WTC11 (cell line): ENCODE measurements at places on chromosomes 6 and 20.

DNA sequence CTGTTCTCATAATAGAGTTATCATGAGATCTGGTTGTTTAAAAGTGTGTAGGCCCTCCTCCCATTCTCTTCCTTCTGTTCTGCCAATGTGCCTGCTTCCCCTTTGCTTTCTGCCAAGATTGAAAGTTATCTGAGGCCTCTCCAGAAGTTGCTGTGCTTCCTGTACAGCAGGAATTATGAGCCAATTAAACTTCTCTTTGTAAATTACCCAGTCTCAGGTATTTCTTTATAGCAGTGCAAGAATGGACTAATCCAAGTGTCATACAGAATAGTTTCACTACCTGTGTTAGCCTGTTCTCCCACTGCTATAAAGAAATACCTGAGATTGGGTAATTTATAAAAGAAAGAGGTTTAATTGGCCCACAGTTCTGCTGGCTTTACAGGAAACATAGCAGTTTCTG, 100.0 kb downstream of the CD24 start:
- DNase-seq: no peak

GRCh38 chr20:6525447-6526303, 241.8 kb upstream of the BMP2 start:
- DNase-seq: peak; percentile 64

DNA sequence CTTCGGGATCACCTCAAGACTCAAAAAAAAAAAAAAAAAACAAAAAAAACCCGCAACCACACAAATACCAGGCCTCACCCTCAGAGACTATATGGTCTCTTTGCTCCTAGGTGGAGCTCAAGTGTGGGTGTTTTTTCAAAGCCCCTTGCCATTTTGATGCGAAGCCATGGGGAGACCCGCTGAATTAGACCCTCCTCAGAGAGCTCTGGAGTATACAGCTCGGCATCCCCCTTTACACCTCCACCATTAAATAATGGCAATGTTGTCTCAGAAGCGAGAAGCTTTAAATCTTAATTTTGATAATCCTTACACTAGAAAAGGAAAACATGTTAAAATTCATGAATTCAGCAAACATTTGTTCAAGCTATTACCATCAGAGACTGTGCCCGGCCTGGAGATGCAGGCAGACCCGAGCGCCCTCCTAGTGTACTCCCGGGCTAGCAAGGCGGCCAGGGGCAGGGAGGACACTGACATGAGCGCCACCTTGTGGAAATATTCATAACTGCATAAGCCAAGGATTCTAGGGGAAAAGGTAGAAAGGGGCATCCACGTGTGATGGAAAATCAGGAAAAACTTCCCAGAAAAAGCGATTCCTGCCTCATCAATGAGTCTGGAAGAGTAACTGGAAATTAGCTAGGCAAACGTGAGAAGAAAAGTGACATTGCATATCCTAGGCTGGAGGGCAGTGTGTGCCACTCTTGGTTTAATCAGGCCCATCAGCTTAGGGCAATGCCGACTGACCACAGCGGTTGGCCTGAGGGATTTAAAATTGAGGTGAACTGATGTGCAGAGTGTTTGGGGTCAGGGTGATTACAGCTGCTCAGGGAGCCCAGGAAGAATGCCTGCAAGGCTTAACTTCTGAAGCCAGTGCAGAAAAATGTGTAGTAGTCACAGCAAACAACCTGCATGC, 72.5 kb downstream of the B3GAT2 start:
- DNase-seq: peak; percentile 71

GRCh38 chr6:124073021-124073420, 269.4 kb downstream of the NKAIN2 start:
- peak; percentile 12 for DNase-seq

GRCh38 chr6:22468256-22468965, 101.0 kb upstream of the HDGFL1 start:
- no peak for DNase-seq

DNA sequence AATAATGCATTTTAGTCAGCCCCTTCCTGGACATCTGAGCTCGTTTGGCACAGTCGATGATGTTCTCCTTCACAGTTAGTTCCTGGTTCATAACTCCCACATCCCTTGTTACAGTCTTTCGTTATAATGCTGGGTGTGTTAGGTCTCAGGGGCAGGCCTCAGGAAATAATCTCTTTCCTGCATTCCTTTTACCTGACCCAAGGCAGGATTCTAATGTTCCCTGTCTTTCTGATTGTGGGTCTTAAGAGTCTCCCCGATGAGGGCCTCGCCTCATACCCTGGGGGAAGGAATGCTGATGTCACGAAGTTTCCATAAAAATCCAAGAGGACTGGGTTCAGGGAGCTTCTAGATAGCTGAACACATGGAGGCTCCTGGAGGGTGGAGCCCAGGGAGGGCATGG, 104.0 kb upstream of the CARMIL1 start:
- DNase-seq: no peak

DNA sequence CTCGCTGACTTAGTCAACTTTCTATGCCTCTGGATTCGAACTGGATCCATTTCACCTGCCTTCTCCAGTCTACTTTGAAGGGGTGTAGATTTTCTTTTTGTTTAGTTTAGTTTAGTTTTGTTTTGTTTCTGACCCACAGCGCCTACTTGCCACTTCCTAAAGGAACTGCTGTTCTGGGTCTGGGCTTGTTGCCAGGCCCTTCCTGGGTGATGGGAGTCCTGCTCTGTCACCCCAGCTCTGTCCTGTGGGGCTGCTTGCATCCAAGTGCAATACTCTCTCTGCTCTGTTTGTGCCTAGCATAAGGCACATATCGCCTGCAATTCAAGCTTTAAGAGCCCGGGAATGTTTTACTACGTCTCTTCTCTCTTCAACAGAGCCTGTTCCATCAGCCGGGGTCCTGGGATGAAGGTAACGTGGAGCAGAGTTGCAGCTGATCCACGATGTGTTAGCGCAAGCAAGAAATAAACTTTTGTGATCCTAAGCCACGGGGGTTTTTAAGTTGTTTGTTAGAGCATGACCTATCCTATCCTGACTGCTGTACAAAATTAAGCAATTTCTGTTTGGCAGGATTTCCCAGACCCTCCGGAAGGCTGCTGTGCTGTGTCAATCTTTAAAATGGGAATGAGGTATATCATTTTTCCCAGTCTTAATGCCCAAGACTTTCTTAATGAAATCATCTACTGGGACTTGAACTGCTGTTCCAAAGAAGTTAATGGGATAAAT, 30.9 kb upstream of the TAGAP start:
- DNase-seq: no peak

DNA sequence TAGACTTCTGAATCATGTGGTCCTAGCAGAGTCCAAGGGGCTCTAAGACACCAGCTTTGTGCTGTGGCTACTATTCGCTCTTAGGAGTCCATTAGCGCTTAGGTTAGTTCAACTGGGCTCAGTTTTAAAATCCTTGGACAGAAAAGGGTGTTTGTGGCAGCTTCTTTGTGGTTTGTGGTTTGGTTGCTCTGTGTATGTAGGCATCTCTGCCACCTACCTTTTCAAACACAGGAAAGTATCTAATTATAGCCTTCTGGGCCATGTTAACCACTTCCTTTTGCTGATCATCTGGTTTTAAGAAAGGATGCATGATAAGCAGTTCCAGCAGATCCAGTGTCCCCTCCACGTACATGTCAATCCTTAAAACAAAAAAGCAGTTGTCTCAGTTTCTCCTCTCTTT, 10.8 kb downstream of the GSTA4 start:
- DNase-seq: no peak

DNA sequence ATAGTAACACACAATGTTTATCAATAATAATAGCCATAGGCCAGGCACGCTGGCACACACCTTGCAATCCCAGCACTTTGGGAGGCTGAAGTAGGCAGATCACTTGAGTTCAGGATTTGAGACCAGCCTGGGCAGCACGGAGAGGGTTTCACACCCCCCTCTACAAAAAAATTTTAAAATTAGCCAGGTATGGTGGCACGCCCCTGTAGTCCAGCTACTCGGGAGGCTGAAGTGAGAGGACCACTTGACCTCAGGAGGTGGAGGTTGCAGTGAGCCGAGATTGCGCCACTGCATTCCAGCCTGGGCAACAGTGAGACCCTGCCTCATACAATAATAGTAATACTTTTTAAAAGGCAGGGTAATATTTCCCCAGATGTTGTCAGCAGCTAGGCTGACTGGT, 7.9 kb upstream of the MAPRE1 start:
- no peak for DNase-seq

- no peak for DNase-seq
Measured at GRCh38 chr6:143258945-143259344, 191.6 kb downstream of the ADAT2 start.

- DNase-seq: no peak
Measured at GRCh38 chr6:101395345-101395744, 1.8 kb downstream of the GRIK2 start.

- no peak for DNase-seq
Measured at GRCh38 chr20:5895626-5896025, 54.7 kb downstream of the TRMT6 start.

DNA sequence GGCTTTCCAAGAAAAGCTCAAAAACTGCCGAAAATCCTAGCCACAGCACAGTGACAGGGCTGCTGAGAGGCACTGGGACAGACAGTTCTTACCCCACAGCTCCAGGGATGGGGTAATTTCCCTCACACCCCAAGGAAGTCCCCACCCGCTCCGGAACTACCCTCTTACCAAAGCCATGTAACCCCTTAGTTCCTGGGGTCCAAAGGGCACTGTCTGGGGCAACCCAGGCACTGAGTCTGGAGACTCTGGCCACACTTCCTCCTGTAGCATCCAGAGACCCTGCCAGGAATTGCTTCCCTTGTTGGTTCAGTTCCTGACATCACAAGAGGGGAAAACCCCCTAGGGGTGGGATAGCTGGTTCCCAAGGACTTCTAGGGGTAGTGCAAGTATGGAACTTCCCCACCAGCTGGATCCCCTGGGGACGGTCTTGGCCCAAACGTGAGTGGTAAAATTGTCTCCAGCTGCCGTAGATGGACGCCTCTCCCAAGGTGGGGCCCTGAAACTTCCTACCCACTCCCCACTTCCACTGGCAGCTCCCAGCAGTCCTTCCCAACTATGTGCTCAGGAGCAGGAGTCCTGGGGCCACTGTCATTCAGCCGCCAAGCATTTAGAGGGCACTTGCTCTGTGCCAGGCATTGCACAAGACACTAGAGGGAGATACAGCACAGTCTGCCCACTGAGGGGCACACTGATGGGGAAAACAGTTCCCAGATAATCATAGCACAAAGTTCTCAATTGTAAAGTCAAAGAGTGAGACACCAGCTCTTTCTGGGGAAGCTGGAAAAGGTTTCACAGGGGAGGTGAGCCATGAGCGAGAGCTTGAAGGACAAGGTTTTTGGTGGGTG, 17.2 kb upstream of the HCK start:
- DNase-seq: no peak

DNA sequence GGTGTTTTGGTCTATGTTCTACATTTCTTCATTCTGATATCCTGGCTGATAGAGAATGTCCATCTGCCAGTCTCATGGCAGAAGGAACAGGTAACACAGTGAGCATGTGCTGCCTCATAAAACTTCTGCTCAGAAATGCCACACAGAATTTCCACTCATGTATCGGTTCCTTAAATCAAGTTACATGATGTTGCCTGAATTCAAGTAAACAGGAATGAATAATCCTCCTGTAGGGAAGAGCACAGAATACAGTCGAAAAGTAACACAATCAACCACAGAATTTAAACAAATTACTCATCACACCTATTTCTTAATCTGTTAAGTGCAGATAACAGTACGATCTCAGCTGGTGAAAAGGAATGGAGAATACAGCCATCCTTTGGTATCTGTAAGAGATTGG, 74.7 kb downstream of the FAM217A start:
- DNase-seq: no peak

DNA sequence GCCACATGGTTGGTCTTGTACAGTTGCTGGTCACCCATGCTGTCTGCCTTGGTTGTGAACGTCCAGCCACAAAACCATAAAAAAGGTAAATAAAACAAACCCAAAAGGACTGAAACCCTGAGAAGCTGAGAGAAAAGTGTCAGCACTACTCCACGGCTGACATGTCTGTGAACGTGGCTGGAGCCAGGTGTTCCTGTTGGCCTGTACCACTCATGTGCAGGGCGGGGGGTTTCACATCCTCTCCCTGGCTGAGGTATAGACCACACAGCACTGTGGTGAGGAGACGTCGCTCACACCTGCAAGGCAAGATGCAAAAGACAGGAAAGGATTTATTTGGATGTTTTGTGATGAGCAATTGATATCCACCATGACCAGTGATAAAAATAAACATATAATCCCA, 51.9 kb upstream of the MRPS10 start:
- DNase-seq: no peak

- DNase-seq: no peak
Measured at GRCh38 chr20:34920055-34920454, 35.6 kb downstream of the GSS start.

GRCh38 chr20:41182296-41183212, 45.2 kb downstream of the PLCG1 start:
- no peak for DNase-seq

DNA sequence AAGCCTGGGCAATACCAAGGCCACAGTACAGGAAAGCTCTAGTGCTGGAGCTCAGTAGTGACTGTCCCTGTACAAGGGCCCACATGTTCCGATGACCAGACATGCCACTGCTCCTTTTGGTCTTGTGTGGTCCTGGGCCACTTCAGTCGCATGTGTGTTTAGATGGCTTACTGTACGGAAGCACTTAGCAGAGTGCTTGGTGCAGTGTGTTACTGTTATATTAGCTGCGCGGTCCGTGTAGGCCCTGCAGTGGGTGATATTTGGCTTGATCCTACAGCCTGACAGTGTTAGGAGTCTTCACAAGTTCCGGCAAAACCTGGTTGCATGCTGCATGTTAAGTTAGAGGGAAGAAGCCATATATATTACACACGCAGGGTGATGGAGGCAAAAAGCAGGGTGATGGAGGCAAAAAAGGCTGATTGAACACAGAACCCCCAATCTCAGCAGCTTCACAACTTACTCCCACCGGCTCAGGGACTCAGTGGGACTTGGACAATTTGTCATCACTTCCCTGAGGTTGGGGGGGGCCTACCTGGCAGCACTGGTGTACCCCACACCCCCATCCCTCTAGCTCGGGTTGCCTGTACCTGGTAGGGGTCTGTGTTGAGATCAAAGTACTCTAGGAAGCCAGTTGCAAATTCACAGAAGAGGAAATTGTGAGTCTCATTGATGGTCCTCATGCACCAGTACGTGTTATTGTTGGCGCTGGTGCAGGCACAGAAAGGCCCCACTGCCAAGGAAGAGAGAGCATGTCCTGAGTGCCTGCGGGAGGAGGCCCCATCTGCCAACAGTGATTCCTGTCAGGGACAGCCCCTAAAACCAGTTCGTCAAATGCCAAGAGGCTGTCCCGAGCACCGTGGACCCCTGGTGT, 122.6 kb downstream of the SULF2 start:
- DNase-seq: no peak

GRCh38 chr6:105384004-105384403, 18.9 kb downstream of the PREP start:
- no peak for DNase-seq

DNA sequence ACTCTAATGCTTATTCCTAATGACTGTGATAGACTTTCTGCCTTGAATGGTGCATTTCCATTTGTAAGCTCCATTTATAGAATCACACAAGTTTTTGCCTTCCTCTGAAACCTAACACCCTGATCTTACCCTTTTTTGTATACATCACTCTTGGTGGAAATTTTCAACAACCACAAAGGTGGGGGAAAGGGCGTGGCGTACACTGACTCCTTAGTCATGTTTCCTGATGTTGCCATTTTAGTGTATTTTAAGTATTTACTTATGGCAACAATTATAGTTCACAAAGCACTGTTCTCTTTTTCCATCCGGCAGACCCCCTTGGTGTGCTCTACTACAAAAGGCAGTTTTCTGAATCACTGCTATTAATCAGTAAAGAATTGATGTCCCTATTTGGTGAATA, 92.0 kb downstream of the ATXN1 start:
- no peak for DNase-seq
